ENCODE measurements at places on chromosomes 11 and 22.
A peak's percentile ranks its signal among the peaks of the same experiment; 100 is the strongest.

- H3K4me1 ChIP-seq, result no peaks in the 10 kb centered on the region
- no peak overlapping the region for H3K4me3 ChIP-seq
- H3K36me3 ChIP-seq, result no peaks in the 10 kb centered on the region
- no peak overlapping the region for H3K27ac ChIP-seq
- DNase-seq, result no peak
- no peaks in the 10 kb centered on the region for H3K27me3 ChIP-seq
These were observed 193.0 kb downstream of the MAML2 start for GRCh38 chr11:96149743-96150555.

DNA sequence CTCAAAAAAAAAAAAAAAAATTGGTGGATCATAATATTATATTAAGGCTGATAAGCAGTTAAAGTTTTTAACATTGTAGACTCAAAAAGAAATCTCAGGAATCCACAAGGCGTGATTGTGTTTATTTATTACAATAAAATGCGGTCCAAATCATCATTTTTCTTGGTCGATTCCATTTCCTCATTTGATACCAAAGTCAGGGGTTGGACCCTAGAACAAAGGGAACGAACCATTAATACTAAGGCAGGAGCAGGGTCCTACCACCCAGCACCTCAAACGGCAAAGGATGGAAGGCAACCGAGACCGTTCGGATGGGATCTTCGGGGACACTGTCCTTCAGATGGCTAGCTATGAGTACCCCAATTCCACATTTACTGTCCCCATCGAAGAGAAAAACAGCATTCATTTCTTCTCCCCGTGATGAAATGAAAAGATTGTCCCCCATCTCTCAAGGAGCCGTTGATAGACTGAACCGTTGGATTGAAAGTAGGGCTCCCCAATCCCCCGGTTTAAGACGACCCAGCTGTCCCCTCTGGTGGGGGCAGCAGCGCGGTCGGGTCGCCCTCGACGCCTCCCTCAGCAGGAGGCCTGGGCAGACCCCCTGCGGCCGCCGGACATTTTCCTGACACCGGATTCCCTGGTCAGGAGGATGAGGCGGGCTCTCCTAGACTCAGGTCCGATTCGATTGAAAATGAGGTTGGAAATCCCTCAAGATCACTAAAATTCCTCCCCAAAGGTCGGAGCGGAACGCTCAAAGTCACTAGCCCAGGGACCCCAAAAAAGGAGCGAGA, 607 bp downstream of the DMC1 start:
- no peaks in the 10 kb centered on the region for H3K36me3 ChIP-seq
- H3K4me1 ChIP-seq, result peaks cover 9% of the 10 kb centered on the region
- H3K4me3 ChIP-seq, result peak overlapping the region; percentile 91
- no peak for DNase-seq

GRCh38 chr11:130191896-130192295, 32.3 kb downstream of the ST14 start:
- no peaks in the 10 kb centered on the region for H3K4me1 ChIP-seq
- H3K27ac ChIP-seq, result no peak overlapping the region
- H3K36me3 ChIP-seq, result no peaks in the 10 kb centered on the region
- no peak for DNase-seq
- no peaks in the 10 kb centered on the region for H3K27me3 ChIP-seq

DNA sequence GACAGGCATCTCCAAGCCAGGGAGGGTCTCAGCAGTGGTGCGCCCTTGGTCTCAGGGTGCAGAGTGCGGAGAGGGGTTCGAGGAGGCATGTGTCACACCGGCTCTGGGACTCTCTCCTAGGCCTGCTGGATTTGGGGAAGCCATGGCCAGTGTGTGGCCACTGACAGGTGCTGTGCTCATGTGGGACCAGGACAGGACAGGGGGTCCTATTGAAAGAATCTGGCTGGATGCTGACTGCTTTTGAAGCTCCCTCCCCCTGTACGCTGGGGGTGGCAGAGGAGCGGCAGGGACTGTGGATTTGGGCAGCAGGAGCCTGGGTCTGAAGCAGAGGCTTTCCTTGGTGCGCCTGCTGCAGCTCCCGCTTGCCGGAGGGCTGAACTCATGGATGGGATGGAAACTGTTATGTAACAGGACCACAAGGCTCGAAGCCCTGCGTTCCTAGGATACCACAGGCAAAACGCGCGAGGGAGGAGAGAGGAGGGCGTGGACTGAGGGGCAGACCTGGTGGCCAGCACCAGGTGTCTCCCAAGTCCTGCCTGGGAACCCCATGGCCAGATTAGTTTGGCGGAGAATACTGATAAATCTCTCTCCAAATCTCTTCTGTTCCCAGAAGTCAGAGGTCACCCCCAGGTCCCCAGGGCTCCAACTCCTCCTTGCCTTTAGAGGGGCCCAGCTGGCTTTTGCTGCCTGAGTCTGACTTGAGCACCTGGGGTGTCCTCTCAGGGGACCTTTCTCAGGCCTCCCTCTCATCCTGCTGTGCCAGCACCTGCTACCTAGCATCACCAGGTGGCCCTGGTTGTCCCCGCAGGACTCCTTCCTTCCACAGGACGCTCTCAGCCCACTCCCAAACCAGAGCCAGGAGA, 13.8 kb upstream of the TEF start:
- H3K27me3 ChIP-seq, result no peaks in the 10 kb centered on the region
- no peak for DNase-seq
- no peaks in the 10 kb centered on the region for H3K36me3 ChIP-seq
- no peak overlapping the region for H3K27ac ChIP-seq

GRCh38 chr11:27118949-27119348, 78.3 kb downstream of the BBOX1 start:
- no peak for DNase-seq
- H3K27me3 ChIP-seq, result no peaks in the 10 kb centered on the region
- H3K4me1 ChIP-seq, result no peaks in the 10 kb centered on the region
- no peak overlapping the region for H3K27ac ChIP-seq
- H3K4me3 ChIP-seq, result no peak overlapping the region

- H3K4me3 ChIP-seq, result no peak overlapping the region
- H3K4me1 ChIP-seq, result no peaks in the 10 kb centered on the region
- H3K27me3 ChIP-seq, result no peaks in the 10 kb centered on the region
- no peak for DNase-seq
- H3K36me3 ChIP-seq, result no peaks in the 10 kb centered on the region
These were observed 26.9 kb downstream of the RNF214 start for GRCh38 chr11:117259417-117259816.

DNA sequence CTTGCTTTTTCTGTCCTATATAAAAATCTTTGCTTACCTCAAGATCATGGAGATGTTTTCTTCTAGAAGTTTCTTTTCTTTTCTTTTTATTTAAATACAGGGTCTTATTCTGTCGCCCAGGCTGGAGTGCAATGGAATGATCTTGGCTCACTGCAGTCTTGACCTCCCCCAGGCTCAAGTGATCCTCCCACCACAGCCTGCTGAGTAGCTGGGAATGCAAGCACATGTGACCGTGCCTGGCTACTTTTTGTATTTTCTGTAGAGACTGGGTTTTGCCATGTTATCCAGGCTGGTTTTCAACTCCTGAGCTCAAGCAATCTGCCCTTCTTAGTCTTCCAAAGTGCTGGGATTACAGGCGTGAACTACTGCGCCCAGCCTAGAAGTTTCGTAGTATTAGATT, 45.3 kb downstream of the USP35 start:
- H3K4me3 ChIP-seq, result no peak overlapping the region
- no peak overlapping the region for H3K27ac ChIP-seq
- no peaks in the 10 kb centered on the region for H3K27me3 ChIP-seq
- no peaks in the 10 kb centered on the region for H3K4me1 ChIP-seq
- no peaks in the 10 kb centered on the region for H3K36me3 ChIP-seq

DNA sequence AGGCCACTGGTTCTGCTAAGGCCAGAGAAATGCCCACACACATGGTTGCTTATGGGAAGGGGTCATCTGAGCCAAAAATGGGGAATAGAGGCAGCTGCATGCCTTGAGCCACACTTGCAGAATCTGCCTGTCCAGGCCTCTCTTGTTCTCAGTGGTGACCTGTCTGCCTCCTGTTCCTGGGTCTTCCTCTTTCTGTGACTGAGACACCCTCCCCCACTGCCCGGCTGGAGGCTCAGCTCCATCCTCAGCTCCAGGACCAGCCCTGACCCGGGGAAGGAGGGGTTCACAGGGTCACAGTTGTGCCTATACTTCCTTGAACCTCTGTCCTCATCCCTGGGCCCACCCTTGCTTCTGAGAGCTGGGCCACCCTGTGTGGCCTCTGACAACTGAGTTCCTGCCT, 52.3 kb downstream of the CSF2RB start:
- DNase-seq, result no peak
- no peaks in the 10 kb centered on the region for H3K4me1 ChIP-seq
- H3K27me3 ChIP-seq, result no peaks in the 10 kb centered on the region
- no peaks in the 10 kb centered on the region for H3K36me3 ChIP-seq

DNA sequence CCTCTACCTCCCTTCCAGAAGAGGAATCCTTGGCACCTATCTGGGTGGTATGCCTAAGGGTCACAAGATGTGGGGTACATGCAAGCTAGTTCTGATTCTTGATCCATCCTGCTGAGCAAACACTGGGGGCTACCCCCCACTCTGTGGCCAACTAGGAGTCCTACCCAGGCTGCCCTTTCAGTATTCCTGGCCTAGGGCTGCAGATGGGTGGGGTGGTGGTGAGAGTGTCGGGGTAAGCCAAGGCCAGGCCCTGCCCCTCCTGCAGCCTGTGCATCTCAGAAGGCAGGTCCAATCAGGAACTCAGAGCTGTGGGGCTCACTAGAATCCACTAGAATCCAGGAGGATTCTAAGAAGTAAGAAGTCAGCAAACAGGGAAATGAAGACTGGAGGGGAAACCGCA, 10.9 kb downstream of the SSH3 start:
- peaks cover 5% of the 10 kb centered on the region for H3K27me3 ChIP-seq
- no peak overlapping the region for H3K27ac ChIP-seq
- H3K4me1 ChIP-seq, result no peaks in the 10 kb centered on the region
- no peak for DNase-seq

- no peak overlapping the region for H3K4me3 ChIP-seq
- no peaks in the 10 kb centered on the region for H3K27me3 ChIP-seq
- DNase-seq, result no peak
These were observed 71.2 kb downstream of the ADM start for GRCh38 chr11:10376061-10376460.

DNA sequence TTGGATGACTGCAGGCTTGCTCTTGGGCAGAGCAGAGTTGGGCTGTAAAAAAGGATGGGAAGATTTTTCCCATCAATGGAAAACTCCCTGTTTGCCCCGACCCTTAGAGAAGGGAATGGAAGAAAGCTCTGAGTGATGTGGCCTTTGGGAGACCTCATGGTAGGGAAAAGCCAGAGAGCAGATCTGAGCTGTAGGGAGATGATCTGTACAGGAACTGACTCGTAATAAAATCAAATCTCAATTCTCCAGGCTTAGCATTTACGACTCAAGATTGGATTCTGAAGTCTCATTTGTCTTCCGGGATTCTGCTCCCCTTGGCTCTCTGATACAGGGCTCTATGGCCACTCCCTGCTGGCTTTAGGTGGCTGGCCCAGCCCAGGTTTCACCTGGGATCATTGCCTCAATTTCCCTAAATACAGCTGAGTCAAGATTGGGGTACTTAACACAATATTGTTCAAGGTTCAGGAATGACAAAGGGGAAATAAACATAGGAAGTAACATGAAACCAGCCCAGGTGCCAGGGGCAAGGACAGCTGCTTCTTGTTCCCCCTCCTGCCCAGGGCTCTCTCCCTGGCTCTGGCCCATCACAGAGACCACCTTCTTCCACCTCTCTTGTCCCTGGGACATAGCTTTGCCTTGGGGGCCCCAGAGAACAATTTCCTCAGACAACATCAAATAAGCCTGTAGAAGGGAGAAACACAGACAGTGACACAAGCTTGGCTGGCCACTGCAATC, 38.4 kb upstream of the THY1 start:
- no peak overlapping the region for H3K27ac ChIP-seq
- no peaks in the 10 kb centered on the region for H3K36me3 ChIP-seq
- peaks cover 11% of the 10 kb centered on the region for H3K4me1 ChIP-seq
- DNase-seq, result no peak

DNA sequence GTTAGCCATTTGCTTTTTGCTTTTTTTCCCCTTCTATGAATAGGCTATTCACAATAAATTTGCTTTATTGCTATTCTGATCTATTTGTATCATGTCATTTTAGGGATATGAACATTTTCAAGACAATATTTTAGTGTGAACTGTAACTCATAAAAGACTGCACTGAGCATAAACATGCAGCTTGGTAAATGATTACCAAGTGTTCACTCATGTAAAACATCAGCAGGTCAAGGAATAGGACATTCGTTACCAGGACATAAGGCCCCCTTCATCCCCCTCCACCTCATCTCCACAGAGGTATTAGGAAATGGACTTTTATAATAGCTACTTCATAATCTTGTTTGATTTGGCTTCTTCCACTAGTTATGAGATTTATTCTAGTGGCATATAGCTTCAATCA, 12.4 kb downstream of the NLRP14 start:
- H3K36me3 ChIP-seq, result no peaks in the 10 kb centered on the region
- no peak overlapping the region for H3K4me3 ChIP-seq
- H3K27me3 ChIP-seq, result no peaks in the 10 kb centered on the region
- no peak overlapping the region for H3K27ac ChIP-seq
- no peaks in the 10 kb centered on the region for H3K4me1 ChIP-seq

- peak overlapping the region; percentile 97 for H3K4me3 ChIP-seq
- no peak for DNase-seq
- H3K36me3 ChIP-seq, result no peaks in the 10 kb centered on the region
- no peaks in the 10 kb centered on the region for H3K27me3 ChIP-seq
- H3K4me1 ChIP-seq, result peaks cover 17% of the 10 kb centered on the region
These were observed 2.8 kb upstream of the CCND1 start for GRCh38 chr11:69637941-69638871.

- DNase-seq, result no peak
- peaks cover 93% of the 10 kb centered on the region for H3K36me3 ChIP-seq
- no peaks in the 10 kb centered on the region for H3K27me3 ChIP-seq
- H3K27ac ChIP-seq, result no peak overlapping the region
- H3K4me3 ChIP-seq, result no peak overlapping the region
These were observed 12.1 kb downstream of the SF3A1 start for GRCh38 chr22:30344447-30345200.

- H3K27ac ChIP-seq, result no peak overlapping the region
- no peaks in the 10 kb centered on the region for H3K36me3 ChIP-seq
- H3K4me1 ChIP-seq, result no peaks in the 10 kb centered on the region
- no peaks in the 10 kb centered on the region for H3K27me3 ChIP-seq
- no peak for DNase-seq
These were observed 31.6 kb upstream of the CARS1 start for GRCh38 chr11:3088806-3089205.

GRCh38 chr11:12090061-12090591, 20.3 kb upstream of the MICAL2 start:
- H3K36me3 ChIP-seq, result no peaks in the 10 kb centered on the region
- DNase-seq, result no peak
- H3K27ac ChIP-seq, result no peak overlapping the region
- peaks cover 8% of the 10 kb centered on the region for H3K4me1 ChIP-seq
- H3K4me3 ChIP-seq, result no peak overlapping the region
- no peaks in the 10 kb centered on the region for H3K27me3 ChIP-seq

DNA sequence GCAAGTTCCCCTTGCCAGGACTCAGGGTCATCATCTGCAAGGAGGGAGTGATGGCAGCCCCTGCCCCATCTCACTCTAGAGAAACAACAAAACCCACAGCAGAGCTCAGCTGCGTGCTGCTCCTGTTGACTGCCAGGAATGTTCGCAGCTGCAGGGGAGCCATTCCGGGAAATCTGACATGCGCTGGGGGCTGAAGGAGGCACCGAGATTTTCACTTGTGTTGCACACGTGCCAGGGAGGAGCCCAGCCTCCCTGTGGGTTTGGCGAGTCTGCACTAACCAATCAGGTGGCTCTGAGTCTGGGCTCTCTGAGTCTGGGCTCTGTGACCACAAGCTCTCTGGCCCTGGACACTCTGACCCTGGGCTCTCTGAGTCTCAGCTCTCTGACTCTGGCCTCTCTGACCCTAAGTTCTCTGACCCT, 10.5 kb downstream of the FGF3 start:
- DNase-seq, result no peak
- H3K27me3 ChIP-seq, result peaks cover 2% of the 10 kb centered on the region
- no peak overlapping the region for H3K27ac ChIP-seq
- no peak overlapping the region for H3K4me3 ChIP-seq
- H3K36me3 ChIP-seq, result no peaks in the 10 kb centered on the region

Data from H1 (cell line).